NCI-H1092 (cell line): ENCODE measurements at places on chromosomes 11 and 22.

DNA sequence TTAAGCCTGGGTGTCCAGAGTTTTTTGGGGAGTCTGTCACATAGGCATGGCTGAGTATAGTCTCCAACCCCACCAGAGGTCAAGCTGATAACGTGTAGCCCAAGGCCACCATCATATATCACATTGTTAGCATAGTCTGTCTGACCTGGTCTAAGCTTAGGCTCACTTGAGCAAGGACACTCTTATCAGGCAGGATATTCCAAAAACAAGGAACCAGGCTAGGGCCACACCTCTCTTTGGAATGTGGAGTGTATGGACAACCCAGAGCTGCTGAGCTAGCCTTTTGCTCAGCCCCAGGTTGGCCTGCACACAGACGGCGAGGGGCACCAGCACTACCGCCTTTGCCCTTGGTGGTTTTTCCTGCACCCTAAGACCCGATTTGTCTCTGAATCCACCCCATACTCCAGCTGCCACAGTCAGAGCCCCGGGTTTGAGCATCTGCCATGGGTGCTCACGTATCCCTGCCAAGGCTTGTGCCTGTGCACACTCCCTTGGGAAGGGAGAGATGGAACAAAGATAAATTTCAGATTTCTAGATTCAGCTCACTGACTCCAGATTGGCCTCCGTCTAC, 7.2 kb downstream of the SNAP29 start:
- no peak for DNase-seq

DNA sequence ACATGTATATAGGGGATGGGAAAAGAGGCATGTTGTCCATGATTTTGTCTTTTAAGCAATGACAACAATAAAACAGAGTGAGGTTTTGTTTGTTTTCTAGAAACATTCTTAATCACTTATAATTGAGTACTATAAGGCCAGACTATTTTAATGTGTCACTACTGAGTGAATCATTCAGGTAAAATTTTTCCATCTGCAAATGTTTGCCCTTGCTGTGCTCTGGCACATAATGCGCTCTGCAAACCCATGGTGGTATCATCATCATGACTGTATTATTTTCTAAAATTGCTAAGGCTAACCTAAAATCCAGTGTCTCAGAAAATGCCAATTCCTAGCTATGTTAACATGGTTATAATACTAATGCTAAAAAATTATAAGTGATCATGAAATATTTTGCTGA, 261.2 kb downstream of the CADM1 start:
- DNase-seq: no peak

- DNase-seq: peak; percentile 57
Measured at GRCh38 chr22:50200461-50201190, at the start of gene SELENOO. TSS of gene SELENOO (plus strand) at chr22:50201011. CDS start at chr22:50201037, 26 bp downstream.

DNA sequence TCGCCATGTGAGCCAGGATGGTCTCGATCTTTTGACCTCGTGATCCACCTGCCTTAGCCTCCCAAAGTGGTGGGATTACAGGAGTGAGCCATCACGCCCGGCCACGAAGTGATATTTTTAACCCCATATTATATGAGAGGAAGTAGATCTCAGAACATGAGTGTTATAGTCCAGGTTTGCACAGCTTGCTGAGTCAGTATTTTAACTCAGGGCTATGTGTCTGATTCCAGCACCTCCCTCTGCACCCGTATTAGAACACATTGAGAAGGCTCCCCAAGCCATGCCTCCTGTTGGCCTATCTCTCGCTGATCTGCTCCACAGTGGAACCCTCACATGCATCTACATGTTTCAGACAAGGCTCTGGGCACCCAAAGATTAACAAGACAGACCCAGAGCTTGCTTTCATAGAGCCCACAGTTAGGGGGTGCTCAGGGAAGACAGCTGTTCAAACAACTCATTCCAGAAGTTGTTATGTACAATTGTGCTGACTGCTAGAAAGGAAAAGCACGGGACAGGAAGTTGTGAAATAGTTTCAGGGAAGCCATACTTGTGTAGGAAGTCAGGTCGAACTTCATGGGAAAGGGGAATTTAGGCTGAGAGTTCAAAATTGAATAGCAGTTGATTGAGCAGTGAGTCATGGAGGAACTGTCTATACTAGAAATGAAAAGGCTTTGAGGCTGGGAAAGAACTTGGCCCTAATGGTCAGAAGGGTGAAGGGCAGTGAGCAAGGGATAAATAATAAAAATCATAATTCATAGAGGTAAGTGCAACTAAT, 49.3 kb upstream of the CLPB start:
- no peak for DNase-seq

GRCh38 chr11:73270016-73270854, 1.9 kb upstream of the P2RY6 start:
- no peak for DNase-seq

DNA sequence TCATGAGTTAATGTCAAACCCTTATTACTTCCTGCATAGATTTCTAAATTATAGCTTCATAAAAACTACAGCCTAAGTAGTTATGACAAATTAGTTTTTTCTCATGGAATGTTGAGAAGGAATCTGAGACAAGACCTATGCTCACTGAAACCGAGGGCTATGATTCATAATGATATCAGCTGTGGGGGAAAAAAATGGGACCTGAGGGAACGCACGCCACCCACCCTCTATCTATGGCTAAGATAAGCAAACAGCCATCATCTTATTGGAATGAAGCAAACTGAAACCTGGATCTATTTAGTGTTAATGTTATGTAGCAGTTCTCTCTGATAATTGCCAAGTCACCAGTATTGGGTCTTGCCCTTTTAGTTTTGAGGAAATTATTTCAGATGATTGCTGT, 906.9 kb upstream of the RAG2 start:
- no peak for DNase-seq

- no peak for DNase-seq
Measured at GRCh38 chr11:62166371-62166770, 23.6 kb upstream of the SCGB1D1 start.

DNA sequence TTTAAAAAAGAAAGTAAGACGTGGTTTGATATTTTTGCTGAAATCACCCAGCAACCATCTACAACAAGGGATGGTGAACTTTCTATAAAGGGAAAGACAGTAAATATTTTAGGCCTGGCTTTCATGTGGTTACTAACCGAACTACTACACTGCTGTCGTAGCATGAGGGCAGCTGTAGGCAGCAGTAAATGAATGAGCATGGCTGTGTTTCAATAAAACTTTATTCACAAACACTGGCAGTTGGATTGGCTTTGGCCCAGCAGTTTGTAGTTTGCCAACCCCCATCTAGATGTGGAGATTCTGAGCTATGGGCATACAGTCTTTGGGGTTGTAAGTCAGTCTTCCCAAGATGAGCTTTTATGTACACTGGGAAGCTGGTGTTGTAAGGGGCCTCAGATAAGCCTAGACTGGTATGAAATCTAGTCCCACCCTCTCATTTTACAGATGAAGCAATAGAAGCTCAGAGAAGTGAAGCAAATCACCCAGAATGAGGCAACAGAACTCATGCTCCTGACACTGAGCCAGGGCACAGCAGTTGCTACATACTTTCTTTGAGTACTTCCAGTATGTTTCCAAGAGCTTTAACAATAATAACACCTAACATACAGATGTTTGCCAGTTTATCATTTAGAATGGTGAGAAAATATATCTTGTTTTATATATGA, 204.4 kb downstream of the ADAMTS15 start:
- no peak for DNase-seq

DNA sequence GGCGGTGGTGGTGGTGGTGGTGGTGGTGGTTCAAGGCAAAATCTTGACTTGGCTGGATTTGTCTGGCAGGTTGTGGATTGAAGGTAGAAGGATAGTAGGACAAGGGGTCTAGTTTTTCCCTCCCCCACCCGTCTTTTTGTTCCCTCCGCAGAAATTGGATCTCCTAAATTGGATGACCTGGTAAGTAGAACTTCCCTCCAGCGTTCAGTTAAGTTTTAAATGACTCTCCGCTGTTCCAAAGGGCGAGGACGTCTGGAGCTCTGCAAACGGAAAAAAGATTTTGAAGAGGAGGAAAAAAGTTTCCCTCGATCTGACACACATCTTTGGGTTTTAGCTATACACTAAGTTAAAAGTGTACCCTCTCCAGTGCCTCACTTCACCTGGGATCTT, 422 bp upstream of the LGR4 start:
- DNase-seq: no peak

GRCh38 chr22:28538922-28539321, 140.7 kb downstream of the TTC28 start:
- DNase-seq: no peak

DNA sequence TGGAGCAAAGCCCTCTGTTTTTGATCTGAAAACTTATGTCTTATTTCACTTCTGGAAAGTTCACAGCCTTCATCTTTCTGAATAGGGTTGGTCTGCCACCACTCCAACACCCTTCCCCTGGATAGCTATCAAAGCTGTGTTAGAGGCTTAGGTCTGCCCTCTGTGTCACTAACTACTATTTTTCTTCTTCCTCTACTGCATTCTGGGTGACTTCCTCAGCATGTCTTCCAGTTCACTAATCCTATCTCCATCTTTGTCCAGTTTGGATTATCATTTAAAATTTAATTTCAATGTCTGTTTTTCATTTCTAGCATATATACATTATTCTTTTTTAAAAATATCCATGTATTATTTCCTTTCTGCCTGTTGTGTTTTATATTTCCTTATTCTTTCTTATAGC, 84.6 kb downstream of the ZNRF3 start:
- DNase-seq: no peak

- DNase-seq: no peak
Measured at GRCh38 chr11:99548264-99548663, 527.5 kb downstream of the CNTN5 start.

GRCh38 chr11:61075891-61076290, 26.4 kb upstream of the CD5 start:
- DNase-seq: no peak

- no peak for DNase-seq
Measured at GRCh38 chr11:99241066-99241465, 220.3 kb downstream of the CNTN5 start.

- DNase-seq: peak; percentile 12
Measured at GRCh38 chr22:39316440-39317083, 2.9 kb downstream of the RPL3 start.

DNA sequence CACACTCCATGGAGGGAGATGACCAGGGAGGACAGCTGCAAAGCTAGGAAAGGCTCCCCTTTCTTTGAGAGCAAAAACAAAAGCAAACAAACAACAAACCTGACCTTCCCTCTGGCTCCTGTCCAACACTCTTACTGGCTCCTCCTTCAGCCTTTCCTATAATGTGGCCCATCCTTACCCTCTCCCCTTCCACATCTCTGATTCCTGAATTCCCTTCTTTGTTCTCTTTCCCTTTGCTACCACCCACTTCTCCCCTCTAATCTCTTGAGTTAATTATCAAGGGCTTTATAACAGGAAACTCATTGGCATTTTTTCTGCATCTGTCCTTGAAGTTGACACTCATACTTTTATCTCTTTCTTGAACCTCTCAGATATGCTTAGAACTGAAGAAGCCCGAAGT, 56.3 kb downstream of the ZNF280B start:
- no peak for DNase-seq

DNA sequence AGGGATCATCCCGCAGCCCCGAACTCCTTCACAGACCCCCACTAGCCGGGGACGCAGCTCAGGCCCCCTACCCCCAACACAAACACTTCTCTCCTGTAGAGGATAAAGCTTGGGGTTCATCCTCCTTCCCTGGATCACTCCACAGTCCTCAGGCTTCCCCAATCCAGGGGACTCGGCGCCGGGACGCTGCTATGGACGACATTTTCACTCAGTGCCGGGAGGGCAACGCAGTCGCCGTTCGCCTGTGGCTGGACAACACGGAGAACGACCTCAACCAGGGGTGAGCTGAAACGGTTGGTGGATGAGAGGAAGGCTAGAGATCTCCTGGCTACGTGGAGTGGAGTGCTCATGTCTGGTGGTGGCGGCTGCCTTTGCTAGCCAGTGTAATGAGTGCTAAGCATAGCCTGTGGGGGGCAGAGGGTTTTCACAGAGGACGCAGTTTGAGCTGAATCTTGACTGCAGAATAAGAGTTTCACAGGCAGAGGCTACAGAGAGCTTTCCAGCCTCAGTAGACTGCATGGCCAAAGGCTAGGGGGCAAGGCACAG, 580 bp downstream of the ILK start:
- no peak for DNase-seq

GRCh38 chr22:37045958-37046357, 5.6 kb upstream of the KCTD17 start:
- no peak for DNase-seq

DNA sequence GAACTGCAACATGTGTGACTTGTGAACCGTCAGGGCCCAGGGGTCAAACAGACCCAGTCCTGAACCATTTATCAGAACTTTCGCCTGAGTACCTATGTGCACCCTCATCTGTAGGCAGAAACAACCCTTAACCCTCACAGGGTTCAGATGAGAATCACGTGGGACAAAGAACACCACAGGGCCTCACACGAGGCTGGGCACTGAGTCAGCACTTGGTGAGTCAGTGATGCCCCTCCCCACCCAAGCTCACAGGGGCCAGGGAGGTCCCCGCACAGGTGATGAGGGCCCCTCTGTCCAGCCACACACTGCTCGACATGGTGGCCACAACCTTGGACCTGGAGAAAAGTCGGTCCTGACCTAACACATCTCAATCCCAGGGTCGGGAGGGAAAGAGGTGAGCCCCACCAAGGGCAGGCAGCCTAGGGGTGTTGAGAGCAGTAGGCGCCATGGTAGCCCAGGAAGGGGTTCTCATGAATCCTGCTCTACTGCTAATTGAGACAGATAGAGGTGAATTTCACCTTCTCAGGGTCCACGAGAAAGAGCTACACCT, 176.4 kb downstream of the SHANK2 start:
- DNase-seq: no peak
